SIG-M5 (cell line): ENCODE measurements at places on chromosomes 16 and 17.

DNA sequence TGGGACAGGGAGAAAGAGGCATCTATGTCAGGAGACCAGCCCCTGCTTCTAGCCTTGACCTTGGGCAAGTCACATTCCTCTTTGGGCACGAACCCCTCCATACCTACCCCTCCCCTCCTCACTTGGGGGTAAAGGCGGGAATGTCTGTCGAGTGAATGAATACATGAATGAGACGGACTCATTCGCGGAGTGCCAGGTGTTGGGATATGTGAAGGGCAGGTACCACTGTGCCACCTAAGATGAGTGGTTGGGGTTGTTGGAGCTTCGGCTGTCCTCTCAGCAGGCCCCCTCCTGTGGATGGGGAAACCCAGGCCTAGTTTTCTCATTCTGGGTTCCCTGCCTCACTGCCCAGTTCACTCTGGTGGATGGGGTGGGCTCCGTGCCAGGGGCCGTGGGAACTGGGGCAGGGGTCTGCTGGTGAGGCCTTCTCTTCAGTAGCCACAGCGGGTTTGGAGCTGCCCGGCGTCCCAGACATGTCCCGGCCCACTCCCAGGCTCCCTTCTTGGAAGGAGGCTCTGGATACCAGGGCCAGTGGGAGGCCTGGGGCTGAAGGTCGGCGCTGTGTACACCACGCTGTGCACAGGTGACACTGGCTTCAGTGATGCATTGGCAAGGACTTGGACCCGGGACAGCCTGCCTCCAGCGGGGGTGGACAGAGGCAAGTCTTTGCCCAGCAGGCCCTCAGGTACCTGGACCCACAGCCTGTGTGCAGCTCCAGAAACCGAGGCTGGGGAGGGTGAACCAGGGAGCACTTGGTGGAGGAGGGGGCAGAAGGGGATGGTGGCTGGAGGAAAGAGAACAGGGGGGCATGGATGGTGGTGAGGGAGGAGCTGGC is 5.6 kb downstream of the GLIS2 start:
- DNase-seq, result no peak

GRCh38 chr16:399340-400019 is 2.2 kb upstream of the DECR2 start:
- no peak for DNase-seq

DNA sequence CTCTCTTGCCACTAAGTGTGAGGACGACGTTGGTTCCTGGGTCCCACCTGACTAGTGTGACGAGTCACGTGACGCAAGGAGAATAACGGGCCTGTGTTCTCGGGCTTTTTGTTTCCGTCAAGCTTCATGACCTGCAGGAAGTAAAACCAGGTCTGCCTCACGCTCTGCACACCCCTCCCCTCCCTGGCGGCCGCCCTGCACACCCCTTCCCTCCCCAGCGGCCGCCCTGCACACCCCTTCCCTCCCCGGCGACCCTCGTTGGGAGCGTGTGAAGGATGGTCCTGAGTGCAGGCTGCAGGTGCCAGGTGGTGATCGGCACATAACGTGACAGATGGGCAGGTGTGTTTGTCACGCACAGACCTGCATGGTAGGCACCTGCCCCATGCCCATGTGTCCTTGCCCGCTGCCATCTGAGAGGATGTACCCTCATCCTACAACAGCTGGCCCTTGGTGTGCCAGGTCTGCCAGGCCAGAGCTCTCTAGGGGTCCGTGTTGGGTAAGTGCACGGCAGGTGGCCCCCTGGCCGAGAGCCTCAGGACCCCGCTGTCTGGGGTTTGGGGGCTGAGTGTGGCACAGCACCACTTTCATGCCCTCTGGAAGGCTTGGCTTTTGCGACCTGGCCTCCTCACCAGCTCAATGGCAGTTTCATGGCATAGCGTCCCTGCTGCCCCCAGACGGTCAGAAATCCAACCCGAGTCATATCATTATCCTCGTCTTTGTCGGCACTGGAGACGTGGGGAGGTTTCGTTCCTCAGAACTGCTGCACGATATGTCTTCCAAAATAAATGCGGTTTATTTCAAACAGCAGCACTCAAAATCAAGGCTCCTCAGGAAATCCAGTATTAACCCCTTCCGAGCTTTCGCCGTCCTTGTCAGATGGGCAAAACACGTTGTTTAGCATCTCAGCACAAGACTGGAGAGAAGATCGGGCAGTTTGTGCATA is 191.8 kb upstream of the CHMP6 start:
- no peak for DNase-seq

GRCh38 chr17:17855976-17856375 is 19.2 kb upstream of the SREBF1 start:
- DNase-seq, result no peak

DNA sequence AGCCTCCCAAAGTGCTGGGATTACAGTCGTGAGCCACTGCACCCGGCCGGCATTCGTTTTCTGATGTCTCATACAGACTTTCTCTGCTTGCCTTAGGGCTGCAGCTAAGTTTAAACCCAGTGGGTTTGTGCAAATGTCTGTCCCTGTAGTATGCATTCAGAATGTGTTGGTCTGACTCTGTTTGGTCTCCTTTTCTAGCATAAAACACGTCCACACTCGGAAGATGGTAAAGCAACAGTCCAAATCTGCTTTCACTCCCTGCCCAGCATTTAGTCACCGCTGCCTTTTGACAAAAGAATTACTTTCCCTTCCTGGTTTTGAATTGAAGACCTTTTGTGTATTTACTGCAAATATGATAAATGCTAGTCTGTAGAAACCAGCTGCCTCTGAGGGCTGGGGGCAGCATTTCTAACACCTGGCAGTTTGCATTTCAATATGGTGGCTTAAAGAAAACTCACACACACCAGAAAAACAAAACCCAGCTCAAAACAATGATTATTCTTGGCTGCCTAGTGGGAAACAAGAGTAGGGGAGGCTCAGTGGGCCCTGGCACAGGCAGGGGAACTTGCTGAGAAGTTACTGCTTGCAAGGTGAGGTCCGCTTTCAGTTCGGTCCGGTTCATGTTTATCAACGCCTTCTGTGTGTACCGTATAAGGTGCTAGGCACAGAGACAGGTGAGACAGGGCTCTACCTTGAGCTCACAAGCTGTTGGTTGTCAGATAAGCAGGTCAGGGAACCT is 56.9 kb downstream of the MSI2 start:
- no peak for DNase-seq

DNA sequence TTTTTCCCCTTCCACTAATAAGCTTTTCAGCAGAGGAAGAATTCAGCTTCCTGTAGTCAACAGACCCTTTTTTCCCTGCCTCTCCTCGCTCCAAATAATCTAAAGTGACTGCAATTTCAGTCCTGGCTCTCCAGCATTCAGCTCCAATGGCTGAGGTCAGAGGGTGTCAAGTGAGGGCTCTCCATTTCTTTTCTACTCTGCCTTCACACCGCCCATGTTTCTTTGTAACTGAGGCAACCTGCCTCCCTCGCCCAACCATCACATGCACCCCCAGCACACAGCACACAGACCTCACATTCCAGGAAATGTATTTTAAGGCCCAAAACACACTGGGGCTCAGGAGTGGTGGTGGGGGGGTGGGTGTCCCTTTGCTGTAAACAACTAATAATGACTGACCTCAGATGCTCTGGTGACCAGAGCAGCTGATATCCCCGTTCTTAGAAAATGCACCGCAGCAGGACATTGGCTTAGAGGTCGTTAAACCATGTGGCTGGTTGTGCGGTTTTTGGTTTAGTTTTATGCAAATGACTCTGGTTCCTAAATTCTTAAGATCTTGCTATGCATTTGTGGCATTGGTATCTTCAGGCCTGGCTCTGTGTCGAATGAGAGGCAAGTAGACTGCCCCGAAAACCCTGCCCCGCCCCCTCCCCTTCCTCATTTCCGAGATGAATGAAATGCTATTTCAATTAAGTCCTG is 203.6 kb downstream of the ZFHX3 start:
- no peak for DNase-seq

- no peak for DNase-seq
Measured at GRCh38 chr17:39270923-39271322, 45.2 kb upstream of the STAC2 start.

DNA sequence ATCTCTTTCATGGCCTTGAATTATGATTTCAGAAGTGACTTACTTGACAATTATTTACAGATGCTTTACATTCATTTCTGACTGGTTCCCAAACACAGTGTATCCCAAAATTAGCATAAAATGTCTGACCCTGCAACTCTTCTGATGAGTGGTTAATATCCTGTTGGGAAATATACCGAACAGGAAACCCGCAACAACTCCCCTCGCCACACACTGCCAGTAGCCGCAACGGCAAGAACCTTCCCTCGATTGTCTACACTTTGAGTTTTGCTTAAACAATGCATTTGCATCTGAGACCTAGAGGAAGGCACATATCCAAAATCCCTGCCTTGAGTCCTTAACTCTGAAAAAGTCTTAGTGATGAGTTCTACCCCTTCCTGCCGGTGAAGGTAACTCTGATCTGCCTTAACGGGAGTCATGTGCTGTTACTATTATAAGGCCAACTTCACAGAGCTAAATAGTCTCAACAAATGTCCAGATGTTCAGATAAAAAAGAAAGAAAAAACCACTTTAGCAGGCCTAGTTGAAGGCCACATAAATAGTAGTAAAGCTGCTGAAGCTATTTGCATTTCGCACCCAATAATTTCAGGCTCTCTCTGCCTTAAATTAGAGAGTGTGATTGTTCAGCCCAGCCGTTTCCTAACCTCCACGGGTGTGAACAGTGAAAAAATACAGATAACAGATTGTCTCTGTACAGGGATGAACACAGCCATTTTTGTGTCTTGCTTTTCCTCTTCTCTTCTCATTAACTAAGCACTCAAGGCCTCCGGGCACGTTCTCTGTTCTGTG is 321.1 kb downstream of the HS3ST3B1 start:
- DNase-seq, result no peak

- DNase-seq, result no peak
Measured at GRCh38 chr17:72640415-72641165, 451.9 kb downstream of the SLC39A11 start.

DNA sequence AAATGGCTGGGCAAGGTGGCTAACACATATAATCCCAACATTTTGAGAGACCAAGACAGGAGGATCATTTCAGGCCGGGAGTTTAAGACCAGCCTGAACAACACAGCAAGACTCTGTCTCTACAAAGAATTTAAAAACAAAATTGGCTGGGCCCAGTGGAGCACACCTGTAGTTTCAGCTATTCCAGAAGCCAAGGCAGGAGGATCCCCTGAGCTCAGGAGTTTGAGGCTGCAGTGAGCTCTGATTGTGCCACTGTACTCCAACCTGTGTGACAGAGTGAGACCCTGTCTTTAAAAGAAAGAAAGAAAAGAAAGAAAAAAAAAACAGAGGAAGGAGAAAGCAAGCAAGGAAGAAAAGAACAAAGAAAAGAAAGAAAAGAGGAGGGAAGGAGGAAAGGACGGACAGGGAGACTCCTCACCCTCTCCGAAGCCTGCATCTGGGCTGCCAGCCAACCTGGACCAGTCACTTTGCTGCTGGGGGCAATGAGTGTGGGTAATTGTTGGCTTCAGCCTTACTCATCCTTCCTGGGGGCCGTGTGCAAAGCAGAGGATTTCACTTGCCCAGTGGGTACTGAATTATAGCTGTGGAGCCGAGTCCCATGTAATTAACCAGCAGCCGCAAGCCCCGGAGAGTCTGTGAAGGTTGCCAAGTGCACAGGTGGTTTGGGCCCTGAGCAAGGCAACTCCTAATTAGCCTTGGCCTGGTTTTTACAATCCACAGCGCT is 6.7 kb upstream of the MT4 start:
- DNase-seq, result no peak

- DNase-seq, result no peak
Measured at GRCh38 chr17:80804466-80804865, 187.2 kb upstream of the CHMP6 start.

DNA sequence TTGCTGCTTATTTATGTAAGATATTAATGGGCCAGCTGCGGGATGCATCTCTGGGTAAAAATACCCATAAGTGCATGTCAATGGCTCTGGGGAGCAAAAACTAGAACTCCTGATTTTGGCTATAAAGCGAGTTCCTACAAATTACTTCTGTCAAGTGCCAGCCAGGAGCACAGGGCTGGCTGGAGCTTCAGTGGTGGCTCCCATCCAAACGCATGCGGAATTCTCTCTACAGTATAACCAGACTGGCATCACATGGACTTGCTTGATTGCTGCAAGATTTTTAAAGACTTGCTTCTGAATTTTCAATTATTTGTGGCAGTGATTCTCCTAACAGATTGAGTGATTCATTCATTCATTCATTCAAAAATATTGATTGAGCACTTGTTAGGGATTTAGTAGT is 260.9 kb downstream of the PHKB start:
- DNase-seq, result no peak

DNA sequence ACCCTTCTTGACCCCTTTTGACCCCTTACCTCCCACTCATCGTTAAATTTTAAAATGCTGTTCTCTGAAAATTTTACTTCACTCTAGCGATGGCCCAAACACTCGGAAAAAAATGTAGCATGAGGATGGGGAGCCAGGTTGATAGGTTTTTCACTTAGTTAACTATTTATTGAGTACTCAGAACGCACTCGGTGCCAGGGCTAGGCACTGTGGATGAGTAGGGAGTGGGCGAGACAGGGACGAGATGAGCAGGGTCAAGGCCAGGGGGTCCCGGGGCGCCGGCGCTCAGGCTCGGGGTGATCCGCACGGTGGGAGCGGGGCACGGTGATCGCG is 392 bp downstream of the ZSCAN32 start:
- DNase-seq, result no peak

DNA sequence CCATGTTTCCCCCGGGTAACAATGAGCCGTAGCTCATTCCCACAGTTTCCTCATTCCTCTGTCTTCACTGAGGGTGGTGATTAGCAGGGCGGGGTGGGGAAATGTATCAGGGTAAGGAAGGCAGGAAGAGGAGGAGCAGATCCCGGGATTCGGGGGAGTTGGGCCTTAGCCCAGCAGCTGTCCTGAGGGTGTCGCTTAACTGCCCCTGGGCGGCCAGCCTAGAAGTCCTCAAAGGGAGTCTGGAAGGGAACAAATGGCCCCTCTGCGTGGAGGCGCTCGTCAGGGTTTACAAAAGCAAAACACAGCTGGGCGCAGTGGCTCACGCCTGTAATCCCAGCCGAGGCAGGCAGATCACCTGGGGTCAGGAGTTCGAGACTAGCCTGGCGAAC is 14.3 kb downstream of the MLYCD start:
- DNase-seq, result no peak

- DNase-seq, result no peak
Measured at GRCh38 chr16:66328282-66328681, 38.2 kb upstream of the CDH5 start.

DNA sequence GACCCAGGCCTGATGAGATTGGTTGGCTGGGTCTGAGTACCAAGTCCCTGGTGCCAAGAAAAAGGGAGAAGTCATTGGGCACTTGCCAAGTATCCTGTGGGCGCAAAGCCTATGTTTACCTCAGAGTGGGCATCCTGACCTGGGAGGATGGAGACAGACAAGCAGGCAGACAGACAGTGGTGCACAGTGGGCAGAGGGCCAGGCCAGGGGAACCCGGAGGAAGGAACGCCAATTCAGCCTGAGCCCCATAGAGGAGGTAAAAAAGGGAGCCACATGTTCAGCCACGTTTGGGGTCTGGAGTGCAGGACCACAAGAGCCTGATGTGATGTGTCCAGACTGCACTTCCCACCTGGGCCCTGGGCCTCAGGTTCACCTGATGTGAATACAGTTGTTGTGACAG is 5.4 kb downstream of the PHKG2 start:
- DNase-seq, result no peak
